T-cell (primary cell): ENCODE measurements at places on chromosomes 4 and X.

DNA sequence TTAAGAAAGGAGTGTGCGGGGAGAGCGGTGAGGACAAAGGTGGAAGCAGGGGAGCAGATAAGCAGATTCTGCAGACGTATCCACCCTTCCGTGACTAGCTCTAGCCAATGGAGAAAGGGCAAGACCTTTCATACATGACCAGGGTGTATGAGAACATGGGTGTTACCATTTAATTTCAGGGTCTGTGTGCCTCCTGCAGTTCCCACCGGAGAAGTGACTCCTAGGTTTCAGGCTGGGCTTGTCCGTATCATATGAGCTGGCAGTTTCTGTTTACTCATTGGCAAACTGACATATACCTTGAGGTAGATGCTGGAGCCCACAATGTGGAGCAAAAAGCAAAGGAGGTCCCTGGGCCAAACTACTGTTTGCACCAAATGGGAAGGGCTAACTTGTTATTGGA lies 6.8 kb downstream of the RBM47 start:
- DNase-seq = no peak

DNA sequence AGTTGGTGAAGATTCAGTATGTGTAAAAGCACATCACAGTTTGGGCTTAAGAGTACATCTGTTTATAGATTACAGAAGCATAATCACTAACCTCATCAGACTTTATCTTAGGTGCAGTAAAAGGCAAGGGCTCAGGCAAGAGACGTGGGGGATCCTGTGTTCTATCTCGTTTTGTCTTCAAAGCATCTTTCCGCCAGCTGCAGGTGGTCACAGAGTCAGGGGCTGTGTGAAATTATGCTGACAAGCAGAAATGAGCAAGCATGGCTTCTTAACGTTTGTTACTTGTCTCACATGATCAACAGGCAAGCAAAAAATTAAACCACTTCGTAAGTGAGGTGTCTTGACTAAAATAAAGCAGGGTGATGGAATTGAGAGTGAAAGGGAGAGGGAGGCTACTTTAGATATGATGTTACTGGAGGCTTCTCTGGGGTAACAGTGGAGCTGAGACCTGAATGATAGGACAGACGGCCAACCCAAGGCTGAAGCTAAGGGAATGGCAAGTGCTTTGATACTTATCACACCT lies 1.4 kb upstream of the TEC start:
- no peak for DNase-seq

DNA sequence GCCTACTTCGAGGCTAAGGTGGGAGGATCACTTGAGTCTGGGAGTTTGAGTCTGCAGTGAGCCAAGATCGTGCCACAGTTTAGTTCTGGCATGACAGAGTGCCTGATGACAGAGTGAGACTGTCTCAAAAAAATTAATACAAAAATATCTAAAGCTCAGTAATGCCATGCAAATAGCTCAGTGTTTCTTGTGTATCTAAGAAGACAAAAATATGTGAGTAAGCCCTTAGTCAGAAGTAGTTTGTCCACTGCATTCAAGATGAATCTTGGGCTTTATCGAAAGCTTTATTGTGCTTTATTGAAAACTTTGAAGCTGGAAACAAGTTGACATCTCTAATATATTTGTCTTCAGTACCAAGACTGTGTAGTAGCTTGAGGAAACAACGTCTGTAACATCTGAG lies 115.9 kb downstream of the GPAT3 start:
- DNase-seq = no peak

GRCh38 chr4:15198070-15198727 lies 195.9 kb downstream of the CPEB2 start:
- no peak for DNase-seq

- no peak for DNase-seq
Observed at GRCh38 chr4:126859314-126859713, 773.4 kb upstream of the INTU start.

DNA sequence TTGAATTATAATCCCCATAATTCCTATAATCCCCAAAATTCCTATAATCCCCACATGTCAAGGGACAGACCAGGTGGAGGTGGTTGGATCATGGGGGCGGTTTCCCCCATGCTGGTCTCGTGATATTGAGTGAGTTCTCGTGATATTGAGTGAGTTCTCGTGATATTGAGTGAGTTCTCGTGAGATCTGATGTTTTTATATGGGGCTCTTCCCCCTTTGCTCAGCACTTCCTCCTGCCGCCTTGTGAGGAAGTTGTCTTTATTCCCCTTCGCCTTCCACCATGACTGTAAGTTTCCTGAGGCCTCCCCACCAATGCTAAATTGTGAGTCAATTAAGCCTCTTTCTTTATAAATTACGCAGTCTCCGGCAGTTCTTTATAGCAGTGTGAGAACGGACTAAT lies 36.6 kb upstream of the GPR78 start:
- DNase-seq = no peak

- DNase-seq = no peak
Observed at GRCh38 chrX:110133735-110134370, 130.9 kb downstream of the TMEM164 start.

DNA sequence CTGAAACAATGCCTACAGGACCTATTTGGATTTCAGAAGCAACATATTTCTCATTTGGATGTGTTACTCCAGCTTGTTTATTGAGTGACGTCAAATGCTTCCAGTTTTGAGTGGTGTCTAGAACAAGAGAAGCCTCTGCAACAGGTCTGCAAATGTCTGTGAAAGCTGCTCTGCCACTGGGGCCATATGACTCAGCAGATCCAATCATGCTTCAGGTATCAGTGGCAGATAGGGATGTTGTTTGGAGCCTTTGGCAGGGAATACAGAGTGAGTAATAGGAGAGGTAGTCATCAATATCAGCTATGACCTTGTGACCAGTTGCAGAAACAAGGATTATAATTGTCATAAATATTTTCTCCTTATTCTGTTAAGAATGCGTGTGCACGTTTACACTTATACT lies 141.1 kb upstream of the ZXDA start:
- no peak for DNase-seq

- no peak for DNase-seq
Observed at GRCh38 chrX:115940348-115940747, 230.2 kb upstream of the AGTR2 start.
